Stimulated activated CD8-positive, alpha-beta memory T cell treated with anti-CD3 and anti-CD28 coated beads, Interleukin-2, amount 100 ng/mL, for 48 hours (primary cell): ENCODE measurements at places on chromosomes 13 and 19.

GRCh38 chr13:98658131-98658530 is 81.2 kb upstream of the STK24 start:
- no peak for DNase-seq

DNA sequence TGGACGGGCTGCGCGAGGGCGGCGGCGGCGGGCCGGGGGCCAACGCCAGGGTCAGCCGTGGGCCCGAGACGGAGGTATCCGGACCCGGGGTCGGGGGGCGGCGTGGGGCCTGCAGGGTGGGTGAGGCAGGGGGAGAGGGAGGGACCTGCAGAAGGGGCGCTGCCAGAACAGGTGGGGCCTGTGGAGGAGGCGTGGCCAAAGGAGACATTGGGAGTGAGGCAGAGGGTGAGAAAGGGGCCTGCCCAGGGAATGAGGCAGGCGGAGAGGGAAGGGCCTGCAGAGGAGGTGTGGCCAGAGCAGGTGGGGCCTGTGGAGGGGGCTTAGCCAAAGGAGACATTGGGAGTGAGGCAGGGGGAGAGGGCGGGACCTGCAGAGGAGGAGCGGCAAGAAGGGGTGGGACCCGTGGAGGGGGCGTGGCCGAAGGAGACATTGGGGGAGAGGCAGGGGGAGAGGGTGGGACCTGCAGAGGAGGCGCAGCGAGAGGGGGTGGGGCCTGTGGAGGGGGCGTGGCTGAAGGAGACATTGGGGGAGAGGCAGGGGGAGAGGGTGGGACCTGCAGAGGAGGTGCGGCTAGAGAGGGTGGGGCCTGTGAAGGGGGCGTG is 4.2 kb downstream of the PRR36 start:
- no peak for DNase-seq

DNA sequence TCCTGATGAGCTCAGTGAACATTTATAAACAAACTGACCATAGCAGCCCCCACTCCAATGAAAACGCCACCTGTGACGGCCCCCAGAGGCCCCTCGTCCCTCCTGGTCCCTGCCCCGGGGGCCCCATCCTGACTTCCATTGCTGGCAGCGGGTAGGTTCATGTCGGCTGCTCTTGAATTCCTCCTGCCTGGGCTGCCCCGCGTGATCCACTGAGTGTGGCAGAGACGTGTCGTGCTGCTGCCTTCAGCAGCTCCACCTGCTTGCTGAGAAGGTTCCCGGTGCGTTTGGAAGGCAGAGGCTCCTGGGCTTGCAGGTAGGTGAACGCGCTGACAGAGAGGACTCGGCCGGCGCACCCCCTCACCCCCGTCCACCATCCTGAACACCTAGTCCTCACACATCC is 11.6 kb downstream of the C2CD4C start:
- no peak for DNase-seq

GRCh38 chr19:4831304-4831978 is at the start of gene TICAM1:
TICAM1 (minus strand) TSS chr19:4831712; CDS start chr19:4818377, 13,335 bp downstream.
- peak; percentile 68 for DNase-seq

- DNase-seq = no peak
These were observed 18.6 kb upstream of the LMTK3 start for GRCh38 chr19:48530066-48530720.

DNA sequence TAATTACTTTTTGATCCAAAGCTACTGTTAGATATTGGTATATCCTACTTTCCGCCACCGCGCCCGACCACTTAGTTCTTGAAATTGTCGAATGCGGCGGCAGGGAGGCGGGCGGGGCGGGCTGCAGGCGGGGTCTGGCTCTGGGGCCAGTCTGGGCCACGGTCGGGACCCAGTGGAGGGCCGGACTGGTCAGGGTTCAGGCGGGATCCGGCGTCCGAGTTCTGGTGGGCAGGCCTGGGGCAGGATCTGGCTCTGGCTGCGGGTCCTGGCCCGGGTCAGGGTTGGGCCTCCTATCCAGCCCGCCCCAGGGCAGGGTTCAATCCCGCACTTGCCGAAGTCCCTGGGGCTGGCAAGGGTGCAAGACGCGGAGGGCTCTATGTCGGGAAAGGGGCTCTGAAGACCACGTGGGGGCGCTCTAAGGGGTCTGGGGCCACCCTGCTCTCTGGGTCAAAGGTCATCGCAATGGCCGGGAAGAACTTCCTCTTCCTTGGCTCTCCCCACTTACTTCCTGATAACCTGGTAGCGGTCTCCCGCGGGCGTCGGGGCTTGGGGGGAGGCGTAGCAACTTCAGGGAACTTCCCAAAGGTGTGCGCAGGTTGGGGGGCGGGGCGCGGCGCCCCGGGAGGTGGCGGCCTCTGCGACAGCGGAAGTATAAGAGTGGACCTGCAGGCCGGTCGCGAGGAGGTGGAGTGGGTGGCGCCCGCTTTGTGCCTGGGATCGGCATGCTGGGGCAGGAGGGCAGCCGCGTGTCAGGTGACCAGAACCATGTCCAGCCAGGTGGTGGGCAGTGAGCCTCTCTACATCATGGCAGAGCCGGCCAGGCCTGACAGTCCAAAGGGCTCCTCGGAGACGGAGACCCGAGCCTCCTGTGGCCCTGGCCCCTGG is 83.4 kb downstream of the MRPL57 start:
- DNase-seq = no peak

DNA sequence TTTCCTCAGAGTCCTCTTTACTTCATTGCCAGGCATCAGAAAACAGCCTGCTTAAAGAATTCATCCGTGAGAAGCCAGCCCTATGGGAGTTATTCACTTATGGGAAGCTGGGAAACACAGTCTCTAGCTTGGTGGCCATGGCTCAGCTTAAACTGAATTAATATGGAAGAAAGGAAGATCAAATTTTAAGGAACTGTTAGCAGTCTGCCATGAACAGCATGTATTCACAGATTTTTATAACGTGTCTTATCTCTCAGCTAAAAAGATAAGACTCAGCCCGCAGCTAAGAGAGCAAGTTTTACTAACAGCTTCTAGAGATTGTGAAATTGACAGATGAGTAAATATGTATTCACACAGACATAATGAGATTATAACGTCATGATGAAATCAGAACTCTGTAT is 253.7 kb upstream of the RXFP2 start:
- no peak for DNase-seq

DNA sequence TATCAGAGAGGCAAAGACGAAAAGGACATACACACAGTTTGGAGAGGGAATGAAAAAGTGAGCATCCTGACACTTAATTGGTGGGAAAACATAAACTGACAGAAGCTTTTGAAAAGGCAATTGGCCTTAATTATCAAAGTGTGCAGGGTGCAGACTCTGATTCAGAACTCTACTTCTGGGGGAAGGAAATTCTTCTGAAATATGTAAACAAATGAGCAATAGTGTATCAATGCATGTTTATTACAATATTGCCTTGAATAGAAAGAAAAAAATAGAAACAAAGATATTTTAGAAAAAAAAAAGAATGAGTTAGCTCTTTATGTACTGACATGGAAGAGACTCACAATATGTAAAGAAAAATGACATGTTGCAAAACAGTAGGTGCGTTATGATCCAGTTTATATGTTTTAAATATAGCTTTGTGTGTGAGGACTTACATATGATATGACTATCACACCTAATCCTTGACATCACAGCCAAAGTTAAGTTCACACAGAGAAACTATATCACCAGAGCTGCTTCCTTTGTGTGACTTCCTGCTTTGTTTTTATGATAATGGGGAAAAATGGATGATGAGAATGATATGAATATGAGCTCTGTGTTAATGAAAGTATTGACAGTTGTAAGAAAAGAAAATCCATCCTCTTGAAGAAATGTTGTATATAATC is 182.4 kb downstream of the KCTD12 start:
- no peak for DNase-seq
